Mesangial cell (primary cell): ENCODE measurements at places on chromosomes 2 and 18. TPM values are rescaled to one million over a fixed set of nuclear protein-coding genes. Genes with fewer than 3 reads are reported as not detected.

The DOCK10 gene
- total RNA-seq: 2.0 and 15.6 TPM in 2 replicates

The CYP1B1 gene
- total RNA-seq: 6.4 and 48.9 TPM in 2 replicates

The IL1F10 gene
- not detected in 2 replicates for total RNA-seq

The HAAO gene
- total RNA-seq: 0.33 and 1.9 TPM in 2 replicates

The LRRTM1 gene
- 0.13 TPM in 1 of 2 replicates, not detected in the other for total RNA-seq

The SLC23A3 gene
- total RNA-seq: under 0.01 and 0.25 TPM in 2 replicates

The LMAN2L gene
- 13.1 and 16.3 TPM in 2 replicates for total RNA-seq

The IL36A gene
- total RNA-seq: not detected in 2 replicates

The C2orf74 gene
- total RNA-seq: 2.1 and 3.7 TPM in 2 replicates

The INPP1 gene
- 6.4 and 8.2 TPM in 2 replicates for total RNA-seq

The ACMSD gene
- total RNA-seq: not detected in 2 replicates

The RASGRP3 gene
- total RNA-seq: 0.63 TPM in 1 of 2 replicates, not detected in the other

The PREB gene
- 41.6 and 72.5 TPM in 2 replicates for total RNA-seq

The CDC42EP3 gene
- total RNA-seq: 77.6 and 81.1 TPM in 2 replicates

The SKOR2 gene
- total RNA-seq: not detected in 2 replicates

The ALPI gene
- not detected in 2 replicates for total RNA-seq

The ANKRD53 gene
- total RNA-seq: 1.8 TPM in 2 replicates

The DCC gene
- total RNA-seq: under 0.01 TPM in 1 of 2 replicates, not detected in the other

The IL1B gene
- 0.49 TPM in 1 of 2 replicates, not detected in the other for total RNA-seq

The LCT gene
- not detected in 2 replicates for total RNA-seq

The INHBB gene
- total RNA-seq: under 0.01 TPM in 1 of 2 replicates, not detected in the other

The HOXD9 gene
- 5.7 and 11.4 TPM in 2 replicates for total RNA-seq

The TLX2 gene
- total RNA-seq: not detected in 2 replicates

The KCNJ13 gene
- total RNA-seq: 0.13 TPM in 1 of 2 replicates, not detected in the other

The TUBA4B gene
- total RNA-seq: not detected in 2 replicates

The CELF4 gene
- total RNA-seq: not detected in 2 replicates

The SMIM21 gene
- total RNA-seq: not detected in 2 replicates

The EMX1 gene
- 0.16 and 0.51 TPM in 2 replicates for total RNA-seq

The POTEJ gene
- total RNA-seq: not detected in 2 replicates

The SETBP1 gene
- 0.98 and 5.2 TPM in 2 replicates for total RNA-seq

The IL18RAP gene
- total RNA-seq: not detected in 2 replicates

The CDK15 gene
- 1.8 and 5.7 TPM in 2 replicates for total RNA-seq

The ANTXR1 gene
- total RNA-seq: 23.1 and 40.9 TPM in 2 replicates

The TNFRSF11A gene
- total RNA-seq: 0.13 and 0.33 TPM in 2 replicates

The UGT1A10 gene
- total RNA-seq: not detected in 2 replicates

The KIAA2012 gene
- under 0.01 TPM in 1 of 2 replicates, not detected in the other for total RNA-seq

The ACADL gene
- 0.51 TPM in 1 of 2 replicates, not detected in the other for total RNA-seq

The LNPK gene
- 9.3 and 15.5 TPM in 2 replicates for total RNA-seq

The SP5 gene
- total RNA-seq: not detected in 2 replicates

The ZNF519 gene
- total RNA-seq: 1.9 and 4.6 TPM in 2 replicates

The AP1S3 gene
- 17.8 and 26.5 TPM in 2 replicates for total RNA-seq

The ESPNL gene
- 1.3 and 2.2 TPM in 2 replicates for total RNA-seq

The SOCS6 gene
- 13.5 and 13.6 TPM in 2 replicates for total RNA-seq

The ERICH2 gene
- total RNA-seq: not detected in 2 replicates

The PSD4 gene
- 2.6 and 8.5 TPM in 2 replicates for total RNA-seq

The CROCC2 gene
- not detected in 2 replicates for total RNA-seq

The LYG1 gene
- total RNA-seq: 0.51 TPM in 1 of 2 replicates, not detected in the other

The ZC3H6 gene
- total RNA-seq: 1.6 and 3.5 TPM in 2 replicates

The KCNG2 gene
- total RNA-seq: not detected in 2 replicates

The POTEC gene
- not detected in 2 replicates for total RNA-seq

The TANC1 gene
- total RNA-seq: 10.1 and 23.2 TPM in 2 replicates

The LIMS3 gene
- 0.81 and 4.3 TPM in 2 replicates for total RNA-seq

The MGAT4A gene
- 0.49 and 2.8 TPM in 2 replicates for total RNA-seq
